ENCODE measurements at places on chromosomes 4 and X. TPM values are rescaled to one million over a fixed set of nuclear protein-coding genes. Genes with fewer than 3 reads are reported as not detected.

Gene SEC31A
- total RNA-seq: 366 TPM

Gene KLHL4
- total RNA-seq: 0.58 TPM

Gene GABRG1
- not detected for total RNA-seq

Gene PRSS12
- total RNA-seq: 158 TPM

Gene NMU
- not detected for total RNA-seq

Gene RHOXF2
- total RNA-seq: not detected

Data from smooth muscle cell of trachea (primary cell).